ENCODE measurements at places on chromosomes 2 and 18.

DNA sequence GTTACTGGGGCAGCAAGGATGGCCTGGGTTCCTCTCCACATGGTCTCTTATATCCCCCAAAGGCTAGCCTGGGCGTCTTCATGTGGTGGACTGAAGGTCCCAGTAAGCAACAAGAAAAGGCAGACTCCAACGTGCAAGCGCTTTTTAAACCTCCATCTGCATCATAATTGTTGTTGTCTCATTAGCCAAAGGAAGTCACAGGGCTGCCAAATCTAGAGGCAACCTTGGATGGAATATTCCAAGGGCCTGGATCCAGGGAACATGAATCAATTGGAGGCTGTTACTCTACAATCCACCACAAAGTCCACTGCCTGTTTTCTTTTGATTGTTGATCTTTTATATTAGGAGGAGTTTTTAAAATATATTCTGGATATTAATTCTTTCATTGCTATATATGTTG lies 118.8 kb downstream of the SH3RF3 start:
- no peak for DNase-seq

- no peak for DNase-seq
Measured at GRCh38 chr18:23354625-23355024, 98.5 kb upstream of the RIOK3 start.

DNA sequence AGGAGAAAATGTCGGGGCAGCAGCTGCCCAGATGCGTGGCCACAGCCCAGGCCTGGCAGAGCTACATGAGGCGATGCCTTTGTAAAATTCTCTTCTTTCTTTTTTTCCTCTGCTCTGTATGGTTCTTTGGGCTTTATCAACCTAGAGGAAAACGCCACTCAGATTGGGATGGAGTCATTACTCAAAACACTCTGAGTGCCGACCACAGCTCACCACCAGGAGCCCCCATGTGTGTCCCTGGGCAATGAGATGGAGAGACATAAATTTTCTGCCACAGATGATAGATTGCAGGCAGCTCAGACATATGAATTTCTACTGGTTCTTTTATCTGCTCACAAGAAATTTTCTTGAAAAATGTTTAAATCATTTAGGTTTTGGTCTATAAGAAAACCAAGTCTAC lies 56.0 kb downstream of the PARD6G start:
- no peak for DNase-seq

GRCh38 chr2:54446122-54446521 lies 10.0 kb upstream of the SPTBN1 start:
- no peak for DNase-seq

DNA sequence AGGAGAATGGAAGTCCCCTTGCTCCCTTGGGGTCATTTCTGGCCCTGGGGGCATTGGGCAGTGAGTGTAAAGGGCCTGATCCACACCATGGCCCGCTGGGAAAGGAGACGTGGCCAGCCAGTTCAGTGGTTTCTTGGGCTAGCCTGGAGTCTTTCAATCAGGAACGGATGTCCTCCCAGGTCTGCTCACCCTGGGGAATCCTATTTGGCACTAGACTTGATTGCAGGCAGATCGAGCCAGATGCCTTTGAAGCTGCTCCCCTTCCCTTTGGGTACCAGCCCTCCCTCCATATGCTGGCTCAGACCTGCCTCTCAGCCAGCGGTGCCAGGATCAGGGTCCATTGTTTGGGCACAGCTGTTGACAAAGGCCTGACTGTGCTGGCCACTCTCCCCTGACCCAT lies 11.0 kb downstream of the FBLN7 start:
- no peak for DNase-seq

GRCh38 chr2:235563056-235563910 lies 69.4 kb downstream of the AGAP1 start:
- peak; percentile 44 for DNase-seq

- no peak for DNase-seq
Measured at GRCh38 chr2:12847694-12848575, 131.2 kb downstream of the TRIB2 start.

DNA sequence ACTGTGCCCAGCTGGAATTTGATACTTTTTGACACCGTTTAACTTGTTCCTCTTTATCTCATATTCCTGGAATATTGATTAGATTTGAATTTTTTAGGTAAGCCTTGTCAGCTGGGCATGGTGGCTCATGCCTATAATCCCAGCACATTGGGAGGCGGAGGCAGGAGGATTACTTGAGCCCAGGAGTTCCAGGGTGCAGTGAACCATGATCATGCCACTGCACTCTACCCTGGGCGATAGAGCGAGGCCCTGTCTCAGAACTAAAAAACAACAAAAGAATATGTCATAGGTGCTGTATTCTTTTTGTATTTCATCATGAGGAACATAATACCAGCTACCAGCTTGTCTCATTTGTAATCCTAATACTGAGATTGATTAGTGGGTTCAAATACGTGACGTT lies 90.3 kb downstream of the ZNF532 start:
- DNase-seq = no peak

DNA sequence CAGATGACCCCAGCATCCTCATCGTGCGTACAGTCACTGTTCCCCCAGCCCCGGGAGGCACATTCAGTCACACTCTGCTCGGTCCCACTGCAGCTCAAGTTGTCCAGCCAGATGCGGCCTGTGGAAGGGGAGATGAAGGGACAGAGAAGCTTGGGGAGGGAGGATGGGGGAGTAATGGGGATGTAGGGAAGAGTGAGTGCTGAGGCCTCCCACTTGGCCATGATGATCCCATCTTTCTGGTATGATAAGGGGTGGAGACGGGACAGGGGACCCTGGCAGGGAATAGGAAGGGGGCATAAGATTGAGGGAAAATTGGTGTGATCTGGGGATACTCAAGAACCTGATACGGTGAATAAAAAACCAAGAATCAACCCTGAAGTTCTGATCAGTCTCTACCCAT lies 3.5 kb downstream of the LOXL3 start:
- DNase-seq = no peak

GRCh38 chr2:191677646-191678436 lies at the start of gene NABP1:
NABP1 (plus strand) TSS chr2:191678136; CDS start chr2:191678615, 479 bp downstream.
- peak; percentile 100 for DNase-seq

DNA sequence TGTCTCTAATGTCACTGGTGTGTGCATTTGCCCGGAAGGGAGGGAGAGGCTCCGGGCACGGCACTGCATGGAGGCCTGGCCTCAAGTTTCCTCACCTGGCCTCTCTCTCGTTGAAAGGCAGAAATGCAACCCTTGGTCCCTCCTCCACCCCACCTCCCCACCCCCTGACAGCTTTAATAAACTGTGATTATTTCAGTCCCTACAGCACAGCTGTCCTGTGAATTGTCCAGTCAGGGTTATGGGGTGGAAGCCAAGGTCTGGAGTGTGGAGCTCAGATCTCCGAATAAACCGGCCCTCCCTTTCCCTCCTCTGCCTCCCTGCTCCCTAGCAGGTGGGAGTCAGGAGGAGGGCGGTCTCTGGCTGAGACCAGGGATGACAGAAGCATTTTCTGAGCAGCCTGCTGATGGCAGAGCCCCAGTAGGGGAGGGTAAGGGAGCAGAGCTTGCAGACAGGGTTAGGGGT lies 199.2 kb upstream of the SMAD2 start:
- DNase-seq = peak; percentile 92

GRCh38 chr2:26312471-26312870 lies 33.5 kb upstream of the SELENOI start:
- DNase-seq = peak; percentile 49

GRCh38 chr2:9681427-9681817 lies 50.6 kb upstream of the YWHAQ start:
- DNase-seq = no peak

DNA sequence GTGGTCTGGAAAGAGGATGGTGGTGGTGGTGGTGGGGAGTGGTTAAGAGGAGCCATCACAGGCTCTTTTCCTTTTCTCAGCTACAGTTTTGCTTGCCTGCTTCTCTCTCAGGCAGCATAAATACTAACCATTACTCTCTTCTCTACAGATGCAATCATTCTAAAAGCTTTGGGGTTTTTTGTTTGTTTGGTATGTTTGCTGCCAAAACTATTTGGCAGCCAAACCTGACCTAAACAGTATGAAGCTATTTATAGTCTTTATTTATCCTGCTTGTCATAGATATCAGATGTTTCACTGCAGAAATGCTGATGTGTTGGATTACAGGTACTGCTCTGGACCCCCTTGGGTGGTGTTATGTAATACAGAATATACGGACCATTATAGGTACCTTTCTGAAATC lies 15.3 kb downstream of the SIX3 start:
- DNase-seq = no peak

DNA sequence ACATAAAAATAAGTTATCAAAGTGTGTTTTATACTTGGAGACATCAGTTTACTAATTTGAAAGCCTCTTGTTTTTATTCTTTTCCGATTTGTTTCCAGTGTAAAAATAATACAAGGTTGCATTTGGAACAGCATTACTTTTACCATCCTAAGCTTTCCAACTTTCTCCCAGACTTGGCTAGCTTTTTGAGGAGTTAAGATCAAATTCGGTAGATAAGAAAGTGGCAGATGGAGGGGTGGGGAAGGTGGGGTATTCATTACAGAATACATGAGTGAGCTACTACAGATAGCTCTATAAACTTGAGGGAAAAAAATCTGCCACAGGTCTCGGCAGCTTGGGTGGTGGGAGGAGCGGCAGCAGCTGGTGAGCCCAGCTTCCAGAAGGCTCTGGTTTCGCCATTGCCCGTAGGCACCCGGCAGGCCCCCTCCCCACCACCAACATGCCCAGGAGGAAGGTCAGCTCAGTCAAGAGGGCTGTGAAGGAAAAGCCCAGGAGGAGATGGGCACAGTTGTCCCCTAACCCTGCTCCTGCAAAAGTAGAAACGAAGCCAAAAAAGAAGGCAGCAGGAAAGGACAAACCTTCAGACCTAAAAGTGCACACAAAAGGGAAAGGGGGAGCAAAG lies 18.6 kb upstream of the RMC1 start:
- DNase-seq = peak; percentile 26

GRCh38 chr2:181894381-181894780 lies 2.9 kb downstream of the ITPRID2 start:
- no peak for DNase-seq

DNA sequence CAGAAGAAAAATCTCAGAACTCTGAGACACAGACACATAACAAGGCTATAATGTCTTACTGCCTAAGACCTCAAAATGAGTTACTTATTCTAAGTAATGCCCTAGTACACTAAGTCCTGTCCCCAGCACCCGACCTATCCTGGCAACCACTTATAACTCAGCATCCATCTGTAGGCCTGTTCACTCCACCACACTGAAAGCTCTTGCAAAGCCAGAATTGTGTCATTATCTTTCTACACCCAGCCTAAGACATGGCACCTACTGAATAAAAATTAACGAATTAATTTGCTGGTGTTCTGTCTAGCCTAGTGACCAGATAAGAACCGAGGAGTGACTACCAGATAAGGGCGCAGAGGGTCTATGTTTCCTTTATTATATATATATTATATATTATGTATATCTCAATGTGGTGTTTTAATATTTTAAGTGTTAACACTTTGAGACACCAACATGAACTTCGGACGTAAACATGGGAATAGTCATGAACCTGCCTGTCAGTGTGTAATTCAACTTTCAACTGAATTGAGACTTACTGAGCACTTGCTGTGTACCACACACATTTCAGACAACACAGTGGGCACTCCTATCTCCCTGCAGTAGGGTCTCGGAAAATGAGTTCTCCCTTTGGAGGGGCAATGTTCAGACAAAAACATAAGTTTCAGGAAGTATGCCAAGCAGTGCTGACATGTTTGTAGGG lies 27.7 kb downstream of the TMEM131 start:
- DNase-seq = no peak

- no peak for DNase-seq
Measured at GRCh38 chr2:21814588-21815149, 690.9 kb downstream of the TDRD15 start.

Data from kidney (tissue), 22 donors.